ENCODE measurements at places on chromosomes 7 and 10. TPM values are rescaled to one million over a fixed set of nuclear protein-coding genes. Genes with fewer than 3 reads are reported as not detected.

Gene NPY4R
- total RNA-seq: not detected

Gene CACNB2
- 55.9 TPM for total RNA-seq

Gene ACSM6
- not detected for total RNA-seq

Gene RBAK
- 8.7 TPM for total RNA-seq

Gene SPDYE11
- not detected for total RNA-seq

Gene CABCOCO1
- not detected for total RNA-seq

Gene CUBN
- 0.77 TPM for total RNA-seq

Gene ASB10
- total RNA-seq: 46.1 TPM

DNA sequence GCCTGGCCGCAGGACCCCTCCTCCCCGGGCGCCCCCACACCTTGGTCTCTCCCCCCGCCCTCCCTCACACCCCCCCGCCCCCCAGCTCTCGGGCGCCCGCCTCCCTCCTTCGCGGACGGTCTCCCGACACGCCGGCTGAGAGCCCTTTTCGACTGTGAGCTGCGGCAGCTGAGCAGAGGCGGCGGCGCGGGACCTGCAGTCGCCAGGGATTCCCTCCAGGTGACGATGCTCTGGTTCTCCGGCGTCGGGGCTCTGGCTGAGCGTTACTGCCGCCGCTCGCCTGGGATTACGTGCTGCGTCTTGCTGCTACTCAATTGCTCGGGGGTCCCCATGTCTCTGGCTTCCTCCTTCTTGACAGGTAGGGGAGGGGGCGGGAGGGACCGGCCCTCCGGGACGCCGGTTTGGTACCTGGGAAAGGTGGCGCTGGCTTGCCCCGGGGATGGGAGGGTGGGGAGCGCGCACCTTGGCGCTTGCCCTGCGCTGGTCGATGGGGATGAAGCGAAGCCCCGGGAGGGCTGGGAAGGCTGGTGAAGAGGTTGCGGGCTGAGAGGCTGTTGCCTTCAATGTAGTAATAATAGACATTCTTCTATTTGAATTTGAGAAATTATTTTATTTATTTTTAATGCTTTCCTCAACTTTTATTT lies at the start of gene BMPER:
BMPER (plus strand) TSS at position 151 of the 644 bp plus-strand sequence; CDS start at position 226, 75 bp downstream.
- DNase-seq: peak; percentile 50

- no peak for DNase-seq
Measured at GRCh38 chr10:5470062-5470751, 29.2 kb downstream of the CALML5 start.

- DNase-seq: no peak
Measured at GRCh38 chr10:103333934-103334520, 16.9 kb downstream of the PCGF6 start.

- no peak for DNase-seq
Measured at GRCh38 chr10:69988094-69988493, 64.6 kb upstream of the MACROH2A2 start.

DNA sequence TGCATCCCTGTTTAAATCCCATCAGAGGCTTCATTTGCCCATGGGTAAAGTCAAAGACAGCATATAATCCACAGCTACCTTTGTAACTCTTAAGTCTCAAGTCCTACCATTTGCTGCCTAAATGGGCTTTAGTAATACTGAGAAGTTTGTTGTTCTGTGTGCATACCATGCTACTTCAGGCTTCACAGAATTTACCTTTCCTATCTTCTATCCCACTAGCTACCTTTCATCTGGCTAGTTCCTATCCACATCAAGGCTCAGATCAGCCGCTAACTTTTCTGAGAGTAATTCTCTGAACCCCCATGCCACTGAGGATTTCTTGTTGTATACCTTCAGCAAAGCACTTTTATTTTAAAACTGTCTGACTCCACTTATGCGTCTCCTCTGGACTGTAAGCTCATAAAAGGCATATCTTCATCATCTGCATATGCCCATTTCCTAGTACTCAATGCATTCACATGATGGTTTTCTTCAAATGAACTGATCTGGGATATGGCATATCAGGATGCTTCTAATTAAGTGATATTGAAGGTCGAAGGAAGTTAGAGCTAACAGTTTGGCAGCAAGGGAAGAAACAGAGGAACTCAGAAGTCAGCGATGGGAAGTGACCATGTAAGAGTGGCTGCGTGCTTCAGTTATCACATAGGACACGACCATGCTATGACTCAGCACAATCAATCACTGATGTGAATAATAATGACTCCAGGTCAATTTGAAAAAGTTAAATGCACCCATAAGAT lies 283.9 kb upstream of the DKK1 start:
- no peak for DNase-seq

DNA sequence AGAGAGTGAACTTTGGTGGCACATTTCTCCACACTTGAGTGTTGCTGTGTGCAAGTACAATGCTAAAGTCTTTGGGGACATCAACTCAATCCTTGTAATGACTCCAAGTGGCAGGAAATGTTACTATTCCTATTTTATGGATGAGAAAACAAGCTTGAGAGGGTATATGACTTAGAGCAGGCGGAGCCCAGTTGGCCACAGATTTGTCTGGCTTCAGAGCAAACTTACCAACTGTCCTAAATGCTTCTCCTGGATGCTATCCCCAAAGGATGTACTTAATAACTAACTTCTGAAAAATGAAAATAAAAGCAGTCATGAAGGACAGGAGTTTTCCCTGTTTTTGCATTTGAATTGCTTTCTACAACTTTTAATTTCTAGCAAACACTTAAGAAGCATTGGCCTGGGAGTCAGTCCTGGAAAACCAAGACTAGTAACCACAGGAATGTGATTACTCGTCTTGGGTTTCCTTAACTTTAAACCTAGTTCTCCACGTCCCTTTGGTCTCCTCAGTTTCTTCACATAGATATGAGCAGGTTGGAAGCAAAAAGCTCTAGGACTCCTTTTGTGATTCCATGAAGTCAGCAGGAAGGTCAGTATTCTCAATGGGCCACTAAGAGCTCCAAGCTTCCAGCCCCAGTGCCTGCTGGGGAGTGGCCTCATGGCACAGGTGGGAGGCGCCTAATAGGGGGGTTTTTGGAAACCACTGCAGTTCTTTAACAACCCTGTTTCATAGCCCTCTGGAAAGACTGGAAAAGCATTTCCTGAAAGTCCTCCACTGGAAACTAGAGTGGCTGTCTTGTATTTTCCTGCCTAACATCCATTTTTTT lies 140.8 kb downstream of the GLCCI1 start:
- DNase-seq: no peak

DNA sequence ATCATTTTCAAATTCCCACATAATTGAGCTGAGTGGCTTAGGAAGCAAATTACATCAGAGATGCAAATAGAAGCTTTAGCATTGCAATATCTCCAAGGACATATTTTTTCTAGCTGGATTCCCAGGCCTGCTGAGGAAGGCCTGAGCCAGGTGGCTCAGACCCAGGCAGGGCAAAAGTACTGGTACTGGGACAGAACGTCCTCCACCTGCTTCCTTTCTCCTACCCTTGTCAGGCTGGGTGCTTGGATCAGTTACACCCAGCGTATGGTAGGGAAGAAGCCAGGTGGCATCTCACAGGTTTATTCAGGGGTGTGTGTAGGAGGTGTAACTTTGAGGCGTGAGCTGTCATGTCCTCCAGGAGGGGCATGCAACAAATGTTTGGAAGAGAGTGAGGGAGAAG lies 3.0 kb upstream of the PANK1 start:
- DNase-seq: peak; percentile 66

DNA sequence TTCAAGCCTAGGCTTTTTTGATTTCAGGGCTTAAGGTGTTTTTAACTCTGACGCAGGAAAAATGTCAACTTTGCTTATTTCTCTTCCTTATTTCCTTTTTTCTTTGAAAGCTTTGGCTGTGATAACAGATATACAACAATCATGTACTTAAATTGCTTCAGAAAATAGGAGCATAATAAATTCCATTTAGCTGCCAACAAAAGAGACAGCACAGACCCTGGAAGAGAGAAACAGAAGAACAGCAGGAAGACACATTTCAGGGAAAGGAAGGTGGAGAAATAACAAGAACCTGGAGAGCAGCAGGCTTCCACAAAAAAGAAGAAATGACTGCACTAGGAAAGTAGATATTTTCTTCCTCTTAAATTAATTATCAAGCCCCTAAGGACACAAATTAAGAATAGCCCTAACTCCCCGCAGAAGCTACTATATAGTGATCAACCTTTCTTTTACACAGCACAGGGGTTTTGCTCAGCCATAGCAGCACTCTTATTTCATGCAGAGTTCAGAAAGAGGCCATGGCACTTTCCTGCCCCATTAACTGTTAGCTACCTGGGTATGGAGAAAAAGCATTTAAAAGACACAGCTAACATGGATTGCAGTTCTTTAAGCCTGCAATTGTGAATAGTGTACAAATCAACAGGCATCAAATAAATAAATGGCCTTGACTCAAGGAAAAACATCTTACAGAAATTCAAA lies 61.5 kb downstream of the IQUB start:
- DNase-seq: no peak

GRCh38 chr7:136061433-136061832 lies 84.3 kb upstream of the MTPN start:
- DNase-seq: no peak

GRCh38 chr10:22984066-22984465 lies 56.2 kb downstream of the ARMC3 start:
- no peak for DNase-seq

GRCh38 chr7:51601461-51601860 lies 284.9 kb upstream of the COBL start:
- DNase-seq: no peak

DNA sequence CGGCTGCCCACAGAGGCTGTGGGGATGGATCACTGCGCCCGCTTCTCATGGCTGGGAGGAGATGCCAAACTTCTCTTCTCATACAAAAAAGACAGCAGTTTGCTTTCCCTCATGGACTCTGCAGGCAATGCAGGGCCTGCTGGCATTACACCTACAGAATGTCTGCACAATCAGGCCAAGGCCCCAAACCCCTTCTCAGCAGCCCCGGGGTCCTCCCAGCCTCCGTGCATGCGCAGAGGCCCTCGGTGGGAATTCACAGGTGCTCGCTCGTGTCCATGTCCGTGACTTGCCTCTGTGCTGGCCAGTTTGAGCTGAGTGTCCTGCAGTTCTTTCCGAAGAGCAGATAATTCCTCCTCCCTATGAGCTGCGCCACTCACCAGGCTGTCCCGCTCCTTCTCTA lies 63.6 kb downstream of the SPDYE5 start:
- no peak for DNase-seq

DNA sequence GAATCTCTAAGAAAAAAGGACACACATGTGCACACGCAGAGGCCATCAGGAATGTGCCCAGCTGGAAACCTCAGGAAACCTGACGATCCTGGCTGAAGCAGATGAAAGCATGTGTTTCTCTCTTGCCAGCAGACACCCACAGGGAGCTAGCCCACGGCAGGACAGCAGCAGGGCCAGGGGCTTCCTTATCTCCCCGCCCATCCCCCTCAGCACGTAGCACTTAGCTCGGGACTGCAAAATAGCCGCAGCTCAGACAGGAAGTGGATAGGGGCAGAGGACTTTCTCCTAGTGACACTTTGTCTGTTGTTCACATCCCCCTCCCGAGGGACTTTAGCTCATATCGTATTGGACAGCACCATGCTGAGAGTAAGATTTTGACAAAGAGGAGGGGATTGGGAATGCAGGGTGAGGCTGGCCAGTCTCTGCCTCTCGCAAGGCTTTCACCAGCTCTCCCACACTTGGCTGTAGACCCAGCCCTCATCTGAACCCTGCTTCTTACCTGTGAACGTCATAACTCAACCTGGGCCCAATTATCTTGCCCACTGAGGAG lies 63.8 kb downstream of the MKI67 start:
- DNase-seq: no peak

GRCh38 chr10:26318672-26319071 lies 102.1 kb downstream of the GAD2 start:
- no peak for DNase-seq

GRCh38 chr10:64109926-64110495 lies 588.8 kb downstream of the REEP3 start:
- no peak for DNase-seq
